ENCODE measurements at places on chromosomes 1 and 21.

- DNase-seq = peak; percentile 3
Measured at GRCh38 chr1:86018283-86018923, 138.2 kb downstream of the COL24A1 start.

GRCh38 chr21:15804247-15805005 lies 74.6 kb downstream of the USP25 start:
- DNase-seq = no peak

DNA sequence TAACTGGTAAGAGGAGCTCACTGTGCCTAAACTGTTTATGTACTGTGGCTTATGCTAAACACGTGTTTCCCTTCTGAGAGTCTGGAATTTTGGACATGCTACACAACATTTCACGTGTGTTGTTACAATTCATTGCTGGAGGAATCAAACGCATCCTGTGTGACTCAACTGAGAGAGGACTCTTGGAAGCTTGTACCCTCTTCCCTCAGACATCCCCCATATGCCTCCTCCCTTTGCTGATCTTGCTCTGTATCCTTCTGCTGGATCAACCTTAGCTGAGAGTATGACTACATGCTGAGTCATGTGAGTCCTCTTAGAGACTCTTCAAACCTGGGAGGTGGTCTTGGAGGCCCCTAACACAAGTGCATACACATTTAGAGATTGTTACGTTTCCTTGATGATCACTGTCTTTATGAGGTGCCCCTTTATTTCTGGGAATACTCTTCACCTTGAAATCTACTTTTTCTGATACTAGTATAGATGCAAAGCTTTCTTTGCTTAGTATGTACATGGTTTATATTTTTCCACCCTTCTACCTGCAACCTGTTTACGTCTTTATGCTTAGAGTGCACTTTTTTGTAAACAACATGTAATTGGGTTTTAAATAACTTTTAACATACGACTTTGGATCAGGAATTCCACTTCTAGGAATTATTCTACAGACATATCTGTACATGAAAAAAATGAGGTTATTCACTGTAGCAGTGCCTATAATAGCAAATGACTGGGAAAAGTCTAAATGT lies 8.7 kb downstream of the NPHP4 start:
- no peak for DNase-seq

DNA sequence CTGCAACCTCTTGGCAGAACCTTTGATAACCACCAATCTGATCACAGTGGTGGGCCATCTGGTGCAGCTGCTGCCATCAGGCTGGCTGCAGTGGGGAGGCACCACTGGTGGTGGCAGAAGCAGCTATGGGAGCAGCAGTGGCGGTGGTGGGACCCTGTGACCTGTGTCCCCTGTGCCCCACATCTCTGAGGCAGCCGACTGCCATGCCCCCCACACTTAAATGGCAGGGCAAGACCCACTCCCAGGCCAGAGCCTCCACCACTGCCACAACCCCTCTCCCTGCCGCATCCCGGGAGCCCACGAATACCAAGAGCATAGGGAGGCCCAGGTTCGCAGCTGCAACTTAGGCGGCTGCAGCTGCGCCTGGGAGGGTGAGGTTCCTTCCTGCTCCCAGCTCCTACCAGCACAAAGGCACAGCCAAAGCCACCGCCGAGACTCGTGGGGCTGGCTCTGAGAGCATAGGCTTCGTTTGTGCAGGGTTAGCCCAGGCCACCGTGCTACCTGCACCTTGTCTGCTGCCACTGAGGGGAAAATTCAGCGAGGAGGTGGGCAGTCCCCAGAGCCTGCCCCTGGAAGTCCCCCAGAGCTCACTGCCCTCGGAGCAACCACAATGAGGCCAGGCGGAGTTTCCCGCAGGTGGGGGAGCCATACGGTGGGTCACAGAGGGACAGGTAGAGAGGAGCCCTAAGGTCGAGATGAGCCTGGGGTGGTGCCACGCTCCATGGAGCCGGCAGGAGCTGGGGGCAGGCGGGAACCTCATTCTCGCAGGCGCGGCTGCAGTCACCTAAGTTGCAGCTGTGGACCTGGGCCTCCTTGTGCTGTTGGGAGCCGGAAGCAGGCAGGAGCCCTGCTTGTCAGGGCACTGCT lies 518.7 kb downstream of the RWDD3 start:
- DNase-seq = no peak

- peak; percentile 54 for DNase-seq
Measured at GRCh38 chr1:6041432-6042062, 4.1 kb upstream of the KCNAB2 start.

DNA sequence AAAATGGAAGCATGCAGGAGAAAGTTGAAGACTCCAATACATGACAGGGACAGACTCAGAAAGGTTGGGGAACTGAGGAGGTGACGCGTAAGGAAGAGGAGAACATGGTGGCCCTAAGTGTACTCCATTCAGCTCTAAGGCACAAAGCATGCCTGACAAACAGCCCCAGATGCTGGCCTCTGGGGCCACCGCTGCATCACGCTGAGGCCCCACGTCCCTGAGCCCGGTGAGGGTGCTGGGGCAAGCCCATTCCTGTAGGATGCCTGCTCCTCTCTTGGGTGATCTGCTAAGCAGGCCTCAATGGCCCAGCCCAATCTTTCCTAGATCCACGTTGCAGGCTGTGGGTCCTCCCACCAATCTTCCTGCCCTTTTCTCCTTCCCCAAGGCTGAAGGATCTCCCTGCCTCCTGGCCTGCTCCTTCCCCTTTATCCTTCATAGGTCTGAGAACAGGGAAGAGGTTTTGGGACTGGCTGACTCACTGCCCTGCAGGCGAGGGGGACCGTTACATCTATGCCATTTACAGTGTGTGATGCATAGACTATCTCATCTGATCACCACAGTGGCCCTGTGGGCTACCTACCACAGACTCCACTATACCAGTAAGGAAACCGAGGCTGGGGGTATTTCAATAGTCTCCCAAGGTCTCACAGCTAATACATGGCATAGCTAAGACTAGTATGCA lies 16.8 kb upstream of the NID1 start:
- no peak for DNase-seq

- peak; percentile 4 for DNase-seq
Measured at GRCh38 chr1:216670118-216670883, 52.9 kb downstream of the ESRRG start.

DNA sequence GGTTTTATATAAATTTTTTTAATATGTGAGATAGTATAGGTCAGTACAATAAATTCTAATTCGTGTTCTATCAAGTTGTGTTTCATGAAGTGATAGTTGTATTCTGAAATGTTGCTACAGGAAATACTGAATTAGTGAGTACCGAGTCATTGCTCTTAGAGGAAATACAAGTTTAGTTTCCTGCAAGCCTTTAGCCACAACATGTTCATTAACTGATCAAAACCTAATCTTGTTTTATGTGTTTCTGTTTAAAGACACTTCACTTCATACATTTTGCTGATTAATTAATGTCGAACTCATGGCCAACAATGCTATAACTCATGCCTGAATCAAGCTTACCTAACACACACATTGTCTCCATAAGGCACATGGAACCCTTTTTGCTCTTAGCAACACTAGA lies 43.6 kb downstream of the LRRC7 start:
- no peak for DNase-seq

DNA sequence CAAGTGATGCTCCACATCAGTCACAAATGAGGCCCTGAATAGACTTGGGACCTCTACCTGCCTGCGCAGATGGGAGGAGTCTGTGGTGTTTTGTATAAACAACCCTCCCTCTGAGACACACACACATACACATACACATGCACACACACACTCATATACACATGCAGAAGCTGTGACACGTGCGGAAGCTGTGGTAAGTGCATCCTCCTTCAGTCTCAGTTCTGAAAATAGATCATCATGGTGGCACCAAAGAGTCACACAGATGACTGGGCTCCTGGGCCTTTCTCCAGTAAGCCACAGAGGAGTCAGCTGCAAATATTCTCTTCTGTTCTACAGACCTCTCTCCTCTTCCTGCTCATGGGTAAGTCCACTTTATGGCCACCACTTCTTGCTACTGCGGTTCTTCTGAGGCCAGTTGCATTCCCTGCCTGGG lies at the start of gene LY9:
Gene LY9, plus strand, starts transcription at position 224 of the 433 bp plus-strand sequence. Its CDS starts 14 bp downstream, at position 238.
- no peak for DNase-seq

DNA sequence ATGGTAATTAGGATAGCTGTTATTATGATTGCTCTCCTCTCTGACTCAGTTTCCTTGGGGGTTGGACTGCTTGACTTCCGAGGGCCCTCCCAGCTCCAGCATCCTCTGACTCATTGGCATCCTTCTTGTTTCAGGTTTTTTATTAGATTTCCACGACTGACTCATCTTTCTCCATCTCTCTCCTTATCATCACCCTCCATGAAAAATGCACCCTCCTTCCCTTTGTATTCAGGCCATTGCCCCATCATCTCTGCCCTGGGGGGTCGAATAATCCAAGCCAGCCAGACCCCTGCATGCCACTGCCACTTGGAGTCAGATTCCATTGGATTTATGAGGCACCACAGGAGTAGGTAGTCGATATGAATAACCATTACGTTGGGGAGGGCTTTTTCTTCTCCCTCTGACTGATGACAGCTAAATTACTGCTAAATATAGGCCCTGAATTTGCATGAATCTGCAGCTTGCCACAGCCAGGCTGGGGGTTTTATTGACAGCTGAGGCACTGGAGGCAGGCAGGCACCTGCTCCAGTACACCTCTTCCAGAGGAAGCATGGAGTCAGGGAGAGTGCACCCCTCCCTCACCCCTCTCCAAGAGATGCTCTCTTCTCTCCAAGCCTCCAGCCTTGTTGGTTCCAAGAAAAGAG lies 91.7 kb downstream of the C1orf94 start:
- peak; percentile 57 for DNase-seq

DNA sequence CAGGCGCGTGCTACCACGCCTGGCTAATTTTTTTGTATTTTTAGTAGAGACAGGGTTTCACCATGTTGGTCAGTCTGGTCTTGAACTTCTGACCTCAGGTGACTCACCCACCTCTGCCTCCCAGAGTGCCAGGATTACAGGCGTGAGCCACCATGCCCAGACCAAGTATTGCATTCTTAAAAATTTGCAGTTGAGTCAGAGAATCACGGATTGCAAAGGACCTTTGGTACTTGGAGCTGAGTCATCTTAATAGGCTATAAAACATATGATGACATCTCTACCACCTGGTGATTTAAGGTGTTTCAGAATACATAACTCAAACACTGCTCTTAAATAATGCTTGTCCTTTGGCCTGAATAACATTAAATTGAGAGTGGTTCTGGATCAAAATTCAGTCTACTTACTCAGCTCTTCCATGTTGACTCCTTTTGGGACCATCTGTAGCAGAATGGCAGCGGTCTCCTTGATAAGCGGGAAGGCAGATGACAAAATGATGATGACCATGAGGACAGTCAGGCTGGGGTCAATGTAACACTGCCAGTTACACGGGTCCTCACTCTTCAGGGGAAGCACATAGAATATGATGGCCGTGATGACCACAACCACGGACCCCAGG lies 10.4 kb downstream of the SLC30A10 start:
- DNase-seq = no peak

GRCh38 chr21:35333831-35334618 lies 284.9 kb upstream of the RUNX1 start:
- no peak for DNase-seq

GRCh38 chr1:31182352-31182751 lies 57.3 kb downstream of the NKAIN1 start:
- DNase-seq = peak; percentile 96

- no peak for DNase-seq
Measured at GRCh38 chr1:176866011-176866714, 298.3 kb downstream of the ASTN1 start.

DNA sequence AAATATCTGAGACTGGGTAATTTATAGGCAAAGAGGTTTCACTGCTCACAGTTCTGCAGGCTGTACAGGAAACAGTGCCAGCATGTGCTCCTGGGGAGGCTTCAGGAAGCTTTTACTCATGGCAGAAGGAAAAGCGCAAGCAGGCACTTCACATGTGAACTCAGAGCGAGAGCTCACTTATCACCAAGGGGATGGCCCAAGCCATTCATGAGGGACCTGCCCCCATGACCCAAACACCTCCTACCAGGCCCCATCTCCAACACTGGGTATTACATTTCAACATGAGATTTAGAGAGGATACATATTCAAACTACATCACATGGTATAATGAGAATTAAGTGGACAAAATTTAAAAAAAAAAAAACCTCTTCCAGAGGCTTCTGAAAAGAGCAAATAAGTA lies 13.7 kb downstream of the WASF2 start:
- no peak for DNase-seq

DNA sequence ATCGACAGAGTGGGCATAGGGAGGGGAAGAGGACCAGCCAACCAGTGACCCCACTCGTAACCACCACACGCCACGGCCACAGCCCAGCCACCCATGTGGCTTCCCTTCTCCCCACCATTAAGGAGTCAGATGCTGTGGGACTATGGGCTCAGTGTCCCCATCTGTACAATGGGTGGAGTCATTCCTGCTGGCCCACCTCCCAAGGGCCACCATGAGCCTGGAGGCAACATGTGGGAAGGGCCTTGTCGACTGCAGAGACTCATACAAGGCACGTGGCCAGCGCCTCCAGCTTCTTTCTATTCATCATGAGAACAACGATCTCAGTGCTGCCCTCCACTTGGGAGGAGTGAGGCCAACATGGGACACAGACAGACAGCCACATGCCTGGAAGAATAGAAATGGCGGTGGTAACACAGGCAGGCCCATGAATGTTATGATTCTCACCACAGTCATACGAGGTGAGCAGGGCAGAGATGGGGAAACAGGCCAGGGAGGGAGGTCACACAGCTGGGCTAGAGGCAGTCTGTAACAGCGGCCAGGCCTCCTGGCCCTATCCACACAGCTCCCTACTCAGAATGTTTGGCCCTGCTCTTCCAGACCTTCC lies 16.1 kb downstream of the LRP8 start:
- no peak for DNase-seq

GRCh38 chr1:111695801-111696200 lies 43.4 kb downstream of the INKA2 start:
- DNase-seq = no peak

- DNase-seq = peak; percentile 7
Measured at GRCh38 chr1:82485591-82486369, 685.0 kb downstream of the ADGRL2 start.

DNA sequence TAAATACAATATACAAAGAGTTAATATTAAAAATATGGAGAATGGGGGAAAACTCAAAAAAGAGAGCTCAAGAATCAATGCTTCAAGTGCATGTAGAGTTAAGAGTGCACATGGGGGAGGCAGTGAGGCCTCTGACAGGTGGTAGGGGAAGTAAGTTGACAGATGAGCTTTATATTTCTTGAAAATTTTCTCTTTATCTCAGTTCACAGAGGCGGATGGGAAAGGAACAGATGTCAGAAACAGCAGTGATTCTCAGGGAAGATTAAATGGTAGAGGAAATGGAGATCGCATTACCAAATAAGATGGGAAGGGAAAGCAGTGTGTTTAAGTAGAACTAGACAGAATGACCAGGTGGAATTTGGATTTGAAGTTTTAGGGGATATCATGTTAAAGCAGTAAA lies 200.1 kb upstream of the C1orf105 start:
- no peak for DNase-seq

- DNase-seq = no peak
Measured at GRCh38 chr1:57109247-57109646, 143.4 kb upstream of the C8B start.

DNA sequence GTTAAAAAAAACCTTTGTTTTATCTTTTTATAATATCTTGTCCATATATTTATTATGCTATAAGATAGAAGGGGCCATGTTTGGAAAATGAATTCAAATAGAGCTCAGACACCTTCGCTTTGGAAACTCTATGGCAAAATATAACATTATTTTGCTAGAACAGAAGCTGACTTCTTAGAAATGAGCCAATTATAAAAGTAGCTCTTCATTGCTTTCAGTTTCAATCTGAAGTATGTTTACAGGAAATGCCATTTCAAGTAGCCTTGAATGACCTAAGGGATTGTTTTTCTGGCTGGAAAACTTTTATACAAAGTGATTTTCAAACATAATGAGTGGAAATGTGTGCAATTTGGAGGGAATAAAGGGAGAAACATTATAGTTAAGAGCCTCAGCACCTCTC lies 37.8 kb upstream of the GBP5 start:
- DNase-seq = no peak
